ENCODE measurements at places on chromosomes 1 and 21.

- no peak for DNase-seq
Observed at GRCh38 chr1:16984717-16985116, 4.3 kb upstream of the MFAP2 start.

DNA sequence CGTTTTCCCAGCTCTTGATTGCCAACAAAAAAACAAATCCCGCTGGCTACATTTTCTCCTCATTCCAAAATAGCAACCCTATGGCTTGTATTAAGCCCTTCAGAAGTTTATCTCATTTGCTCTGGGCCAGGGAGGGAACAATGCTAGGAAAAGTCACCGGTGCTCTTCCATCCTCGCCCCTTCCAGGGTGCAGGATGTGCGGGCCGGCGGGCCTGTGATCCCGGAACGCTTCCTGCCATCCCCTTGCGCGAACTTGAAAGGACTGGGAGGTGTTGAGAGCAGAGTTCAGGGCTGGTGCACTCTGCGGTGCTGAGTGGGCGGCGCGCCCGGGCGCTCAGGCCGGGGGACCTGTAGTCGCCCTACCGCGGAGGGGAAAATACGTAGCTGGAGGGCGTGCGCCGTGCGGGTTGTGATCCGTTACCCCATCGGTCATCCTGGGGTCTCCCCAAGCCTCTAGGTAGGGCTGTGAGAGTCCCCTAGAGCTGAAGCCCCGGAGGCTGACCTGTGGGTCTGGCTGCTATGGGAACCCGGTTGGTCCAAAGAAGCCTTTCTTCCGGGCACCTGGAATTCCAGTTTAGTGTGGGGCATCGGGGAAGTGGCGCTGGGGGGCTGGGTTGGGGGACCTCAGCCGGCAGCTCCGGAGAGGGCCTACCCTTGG lies 13.1 kb downstream of the NR5A2 start:
- DNase-seq = peak; percentile 59

- DNase-seq = no peak
Observed at GRCh38 chr1:110639724-110640386, 33.7 kb upstream of the KCNA2 start.

DNA sequence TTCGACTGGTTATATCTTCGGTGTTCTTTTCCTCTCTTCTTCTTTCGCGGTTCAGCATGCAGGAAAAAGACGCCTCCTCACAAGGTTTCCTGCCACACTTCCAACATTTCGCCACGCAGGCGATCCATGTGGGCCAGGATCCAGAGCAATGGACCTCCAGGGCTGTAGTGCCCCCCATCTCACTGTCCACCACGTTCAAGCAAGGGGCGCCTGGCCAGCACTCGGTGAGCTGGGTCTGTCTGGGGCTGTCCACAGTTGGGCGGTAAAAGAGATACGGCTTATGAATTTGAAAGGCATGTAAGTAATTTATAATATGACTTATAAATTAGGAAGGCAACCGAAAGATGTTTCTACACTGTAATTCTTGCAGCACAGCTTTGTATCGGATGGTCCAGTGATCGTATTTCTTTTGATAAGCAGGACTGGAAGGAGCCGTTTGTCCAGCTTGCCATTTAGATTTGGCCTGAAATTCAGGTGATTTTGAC lies 334 bp downstream of the CTH start:
- DNase-seq = no peak

GRCh38 chr1:150966011-150966410 lies 8.6 kb downstream of the CERS2 start:
- DNase-seq = no peak

DNA sequence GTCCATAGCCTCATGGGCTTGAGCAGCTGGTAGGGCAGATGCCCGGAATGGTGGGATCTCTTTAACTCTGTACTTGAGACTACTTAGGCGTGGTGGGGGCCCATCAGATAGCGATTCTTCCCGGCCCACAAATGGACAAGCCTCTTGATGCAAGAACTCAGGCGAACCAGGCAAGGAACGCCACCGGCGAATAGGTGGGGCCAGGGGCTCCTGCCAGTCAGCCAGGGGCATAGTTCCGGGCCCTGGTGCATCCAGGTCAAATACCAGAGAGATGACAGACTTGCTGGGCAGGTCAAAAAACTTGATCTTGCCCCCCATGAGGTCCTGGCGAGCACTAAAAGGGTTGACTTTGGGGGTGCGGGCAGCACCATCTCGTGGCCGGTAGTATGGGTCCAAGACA lies 4.8 kb upstream of the MUTYH start:
- DNase-seq = no peak

- DNase-seq = no peak
Observed at GRCh38 chr1:101088431-101088830, 62.8 kb upstream of the DPH5 start.
